ENCODE measurements at places on chromosomes 1 and 21.

DNA sequence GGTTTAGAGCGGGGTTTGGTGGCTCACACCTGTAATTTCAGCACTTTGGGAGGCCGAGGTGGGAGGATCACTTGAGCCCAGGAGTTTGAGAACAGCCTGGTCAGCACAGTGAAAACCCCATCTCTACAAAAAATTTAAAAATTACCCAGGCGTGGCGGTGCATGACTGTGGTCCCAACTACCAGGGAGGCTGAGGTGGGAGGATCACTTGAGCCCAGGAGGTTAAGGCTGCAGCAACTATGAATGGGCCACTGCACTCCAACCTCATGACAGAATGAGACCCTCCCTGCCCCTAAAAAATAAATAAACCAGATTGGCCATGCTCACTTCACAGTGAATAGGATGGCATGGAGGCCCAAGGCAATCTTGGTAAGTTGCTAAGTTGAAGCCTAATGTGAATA lies 168.9 kb downstream of the RHOU start:
- DNase-seq: no peak

DNA sequence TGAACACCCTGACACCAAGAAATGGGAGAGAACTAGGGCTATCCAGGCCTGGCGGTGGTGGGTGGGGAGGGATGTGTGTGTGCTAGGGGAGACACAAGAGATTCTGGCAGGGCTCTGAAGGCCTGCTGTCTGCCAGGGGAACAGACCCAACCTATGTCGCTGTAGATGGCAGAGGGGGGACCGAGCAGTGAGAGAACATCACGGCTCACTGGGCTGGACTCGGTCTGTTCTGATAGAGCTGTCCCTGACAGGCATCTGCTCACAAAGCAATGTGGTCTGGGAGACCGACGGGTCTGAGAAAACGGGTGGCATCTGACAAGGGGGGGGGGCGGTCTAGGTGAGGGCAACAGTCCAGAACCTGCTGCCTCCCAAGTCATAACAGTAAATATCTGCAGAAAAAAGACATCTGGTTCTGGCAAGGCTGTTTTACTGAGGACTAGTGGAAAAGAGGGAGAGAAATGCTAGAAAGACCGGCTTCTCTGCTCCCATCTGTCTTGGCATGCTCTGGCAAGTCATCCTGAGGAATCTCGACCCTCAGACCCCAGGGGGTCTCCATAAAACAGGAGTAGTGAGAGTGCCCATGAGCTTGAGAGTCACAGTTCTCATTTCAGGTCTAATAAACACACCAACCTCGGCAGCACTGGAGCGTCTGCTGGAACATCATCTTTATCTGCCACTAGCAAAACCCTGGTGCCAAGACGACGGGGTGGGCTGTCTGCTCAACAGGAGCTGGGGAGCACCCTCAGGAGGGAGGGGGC lies 36.5 kb downstream of the SLC66A1 start:
- DNase-seq: no peak

- no peak for DNase-seq
Observed at GRCh38 chr1:81455481-81455880, 345.3 kb upstream of the ADGRL2 start.

DNA sequence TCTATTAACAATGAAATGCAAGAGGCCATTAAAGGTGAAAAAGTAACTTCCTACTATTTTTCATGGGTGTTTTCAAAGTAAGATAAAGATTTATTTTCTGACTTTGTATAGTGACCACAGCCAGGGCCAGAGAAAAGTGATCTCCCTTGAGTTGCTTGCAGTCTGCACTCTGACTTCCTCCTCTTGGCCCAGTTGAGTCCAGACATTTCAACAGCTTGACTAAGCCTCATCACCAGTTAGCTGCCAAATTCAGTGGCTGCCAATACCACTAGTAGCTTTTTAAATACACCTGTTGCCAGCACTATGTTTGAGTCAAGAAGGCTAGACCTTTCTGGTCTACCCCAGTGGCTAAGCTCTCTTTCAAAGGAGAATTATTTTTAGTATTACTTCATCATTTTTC lies 3.7 kb upstream of the NEK7 start:
- DNase-seq: no peak

- no peak for DNase-seq
Observed at GRCh38 chr21:36381841-36382589, 3.2 kb upstream of the CHAF1B start.

- DNase-seq: no peak
Observed at GRCh38 chr1:232686346-232686745, 56.4 kb upstream of the SIPA1L2 start.

GRCh38 chr1:51877434-51878307 lies 856 bp downstream of the NRDC start:
- no peak for DNase-seq

DNA sequence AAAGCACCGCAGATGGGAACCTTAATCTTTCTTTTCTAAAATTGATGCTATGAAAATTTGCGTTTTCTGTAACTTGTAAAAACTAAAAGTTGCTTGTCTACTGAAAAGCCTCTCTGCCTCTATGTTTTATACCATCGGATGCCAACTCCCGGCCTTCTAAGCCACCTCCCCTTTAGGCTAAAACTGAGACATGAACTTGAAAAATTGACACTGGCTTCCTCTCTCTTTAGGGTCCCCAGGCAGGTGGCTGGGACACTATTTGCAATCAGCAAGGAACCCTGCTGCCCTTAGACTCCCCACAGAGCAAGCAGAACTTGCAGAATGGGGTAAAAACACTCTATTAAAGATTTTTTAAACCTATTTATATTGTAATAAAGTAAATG lies 151.1 kb upstream of the CAMK1G start:
- DNase-seq: no peak

DNA sequence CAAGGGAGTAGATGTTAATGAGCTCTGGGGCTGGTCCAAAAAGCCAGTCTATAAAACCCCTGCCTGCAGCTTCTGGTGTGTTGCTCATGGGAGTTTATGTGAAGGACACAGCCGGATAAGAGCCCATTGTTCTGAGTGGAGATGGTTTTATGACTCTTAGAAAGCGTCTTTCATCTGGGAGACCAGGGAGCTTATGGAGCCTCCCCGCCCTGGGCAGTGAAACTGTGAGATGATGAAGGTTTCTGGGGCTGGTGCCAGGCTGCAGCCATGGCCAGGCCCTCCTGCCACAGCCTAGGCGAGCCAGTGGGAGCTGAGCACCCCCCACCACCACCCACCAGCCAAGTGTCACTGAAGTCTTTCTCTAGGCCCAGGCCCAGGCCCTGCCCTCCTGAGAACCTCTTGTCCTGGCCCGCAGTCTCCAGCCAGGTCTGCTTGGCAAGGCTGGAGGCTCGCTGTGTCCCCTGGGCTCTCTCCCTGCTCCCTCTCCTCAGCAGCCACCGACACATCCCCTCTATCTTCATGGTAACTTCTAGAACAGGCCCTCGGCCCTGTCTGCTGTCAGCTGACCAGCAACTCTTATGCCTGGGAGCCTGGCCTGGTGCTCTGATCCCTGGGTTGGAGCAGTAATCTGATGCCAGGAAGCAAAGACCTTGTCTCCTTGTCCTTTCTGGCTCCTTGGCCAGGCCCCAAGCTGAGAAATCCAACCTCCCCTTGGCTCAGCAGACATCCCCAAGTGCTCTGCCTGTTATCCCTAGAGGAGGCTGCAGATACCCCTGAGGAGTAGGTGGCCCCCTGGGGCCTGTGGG lies 7.6 kb upstream of the ARHGEF10L start:
- no peak for DNase-seq

GRCh38 chr1:51340380-51340779 lies 10.0 kb upstream of the TTC39A start:
- DNase-seq: no peak

GRCh38 chr21:38173276-38174035 lies 83.3 kb upstream of the KCNJ15 start:
- no peak for DNase-seq

- no peak for DNase-seq
Observed at GRCh38 chr1:228792601-228793000, 57.3 kb downstream of the RHOU start.

DNA sequence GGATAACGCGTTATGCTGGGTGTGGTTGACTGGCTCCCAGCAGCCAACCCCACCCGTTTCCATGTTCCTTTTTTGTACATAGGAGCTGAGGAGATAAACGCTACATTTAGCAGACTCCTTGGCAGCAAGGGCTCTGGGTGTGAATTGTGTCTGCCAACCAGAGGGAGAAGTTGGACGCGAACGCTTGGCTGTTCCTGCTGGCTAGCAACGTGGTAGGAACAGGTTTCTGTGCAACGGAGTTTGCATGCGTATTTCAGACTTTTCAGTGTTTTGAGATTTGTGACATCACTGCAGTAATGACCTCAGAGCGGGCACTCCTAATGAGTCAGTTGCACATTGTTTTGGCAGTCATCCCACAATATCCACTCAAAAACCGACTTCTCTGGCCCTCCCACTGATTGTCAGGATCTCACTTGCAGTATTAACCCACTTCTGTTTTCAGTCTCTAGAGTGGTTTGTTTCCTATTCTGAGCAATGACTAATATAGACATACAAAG lies 98.7 kb upstream of the RGS1 start:
- DNase-seq: no peak

DNA sequence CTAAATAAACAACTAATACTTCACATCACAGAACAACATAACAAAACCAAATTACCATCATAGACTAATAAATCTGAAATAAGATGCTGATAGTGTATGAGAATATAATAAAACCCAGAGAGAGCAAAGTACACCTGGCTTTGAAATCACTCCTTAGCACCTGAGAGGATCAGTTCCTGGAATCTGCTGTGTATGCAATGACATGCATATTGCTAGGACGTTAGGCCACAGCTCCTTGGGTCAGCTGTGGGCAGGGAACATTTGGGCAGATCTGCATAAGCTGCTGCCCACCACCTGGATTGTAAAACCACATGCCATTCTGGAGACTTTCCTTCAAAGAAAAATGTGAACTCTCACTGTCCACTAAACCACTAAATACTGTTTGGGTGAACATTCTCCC lies 81.1 kb downstream of the NR5A2 start:
- DNase-seq: no peak

DNA sequence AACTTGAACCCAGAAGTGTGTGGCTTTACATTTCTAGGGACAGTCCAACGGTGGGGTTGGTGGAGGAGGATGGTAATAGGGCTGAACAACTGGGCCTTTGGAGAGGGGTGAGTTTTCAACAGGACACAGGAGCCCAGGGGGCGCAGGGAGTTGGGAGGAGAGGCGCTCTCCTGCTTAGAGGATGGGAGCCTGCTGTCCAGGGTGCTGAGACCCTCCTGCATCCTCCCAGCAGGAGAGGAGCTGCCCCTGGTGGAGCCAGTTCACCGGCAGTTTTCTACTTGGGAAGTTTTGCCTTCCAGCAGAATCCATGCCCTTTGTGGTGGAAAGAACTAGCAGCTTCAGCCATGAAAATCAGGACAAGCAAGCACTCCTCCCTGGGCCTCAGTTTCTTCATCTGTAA lies 8.6 kb downstream of the KCNC4 start:
- DNase-seq: no peak

DNA sequence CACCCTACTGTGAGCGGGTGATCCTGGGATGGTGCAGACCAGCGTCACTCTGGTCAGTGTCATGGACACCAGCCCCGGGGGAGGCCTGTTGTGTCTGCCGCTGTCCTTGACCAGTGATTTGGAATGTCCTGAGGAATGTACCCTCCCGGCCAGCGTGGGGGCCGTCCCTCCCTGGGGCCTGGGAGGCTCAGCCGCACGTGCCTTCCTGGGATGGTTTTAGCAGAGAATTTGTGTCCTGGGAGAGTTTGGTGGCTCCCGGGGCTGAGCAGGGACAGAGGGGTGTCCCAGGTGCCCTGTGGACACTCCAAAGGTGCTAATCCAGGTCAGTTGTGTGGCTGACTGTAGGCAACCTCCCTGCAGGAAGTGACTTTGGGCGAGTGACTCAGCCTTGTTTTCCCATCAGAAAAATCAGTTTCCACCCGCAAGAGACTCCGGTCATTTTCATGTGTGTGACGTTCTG lies 6.2 kb downstream of the ARHGEF16 start:
- DNase-seq: no peak

DNA sequence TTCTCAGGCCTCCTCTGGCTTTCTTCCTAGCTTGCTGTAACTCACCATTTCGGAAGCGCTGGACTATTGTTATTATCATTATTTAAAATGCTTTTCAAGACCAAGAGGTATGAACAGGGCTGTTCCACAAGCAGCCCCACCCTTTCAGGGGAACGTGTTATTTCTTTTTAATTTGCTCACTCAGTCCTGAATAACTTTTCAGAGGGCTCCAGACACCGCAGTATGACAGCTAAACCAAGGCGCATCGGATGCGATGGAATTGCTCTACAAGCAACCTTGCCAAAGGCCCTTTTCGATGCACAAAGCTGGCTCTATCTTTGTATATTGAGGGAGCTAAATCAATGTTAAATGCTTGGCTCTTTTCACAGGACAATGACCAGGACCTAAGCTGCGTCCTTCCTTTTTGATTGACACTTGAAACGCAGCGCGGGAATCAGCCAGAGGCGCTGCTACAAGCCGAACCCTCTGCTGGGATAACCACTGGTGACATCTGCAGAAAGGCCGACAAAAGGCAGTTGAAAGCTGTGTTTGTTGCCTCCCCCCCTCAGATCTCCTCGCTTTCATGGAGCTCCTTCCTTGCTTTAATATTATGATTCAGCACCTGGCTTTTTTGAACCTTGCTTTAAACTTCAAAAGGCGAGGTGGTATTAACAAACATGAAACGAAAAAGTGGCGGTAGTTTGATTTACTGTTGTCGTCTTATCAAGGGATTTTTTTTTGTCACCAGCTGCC lies 204.7 kb upstream of the PROX1 start:
- DNase-seq: no peak

DNA sequence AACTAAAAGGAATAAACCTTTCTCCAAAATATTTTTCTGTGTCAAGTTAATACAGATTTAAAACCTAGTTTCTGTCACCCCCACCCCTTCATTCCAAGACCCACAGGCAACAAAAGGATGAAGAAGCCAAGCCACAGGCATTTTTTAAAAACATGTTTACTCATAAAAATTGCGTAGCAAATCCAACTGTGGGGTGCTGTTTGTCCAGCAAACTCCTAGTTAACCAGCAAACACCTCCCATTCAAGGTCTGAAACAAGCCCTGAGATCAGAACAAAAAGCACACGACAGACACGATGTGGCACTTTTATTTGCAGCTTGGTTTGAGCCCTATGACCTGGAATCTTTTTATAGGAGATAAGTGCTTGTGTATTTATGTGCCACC lies 149.9 kb upstream of the CAMK1G start:
- no peak for DNase-seq

- DNase-seq: no peak
Observed at GRCh38 chr1:5809207-5809788, 182.9 kb downstream of the NPHP4 start.

- no peak for DNase-seq
Observed at GRCh38 chr1:161933592-161934588, 89.8 kb downstream of the OLFML2B start.

GRCh38 chr1:84570436-84571149 lies 3.6 kb downstream of the CTBS start:
- DNase-seq: no peak

GRCh38 chr1:202812176-202813026 lies 1.6 kb downstream of the PCAT6 start:
- DNase-seq: no peak

GRCh38 chr1:228838717-228839500 lies 103.6 kb downstream of the RHOU start:
- DNase-seq: no peak

Measured in activated CD4-positive, CD25-positive, alpha-beta regulatory T cell treated with anti-CD3 and anti-CD28 coated beads, Interleukin-2, amount 50 U/mL, for 72 hours (primary cell).